Effector CD4-positive, alpha-beta T cell (primary cell): ENCODE measurements at places on chromosomes 12 and 14.

DNA sequence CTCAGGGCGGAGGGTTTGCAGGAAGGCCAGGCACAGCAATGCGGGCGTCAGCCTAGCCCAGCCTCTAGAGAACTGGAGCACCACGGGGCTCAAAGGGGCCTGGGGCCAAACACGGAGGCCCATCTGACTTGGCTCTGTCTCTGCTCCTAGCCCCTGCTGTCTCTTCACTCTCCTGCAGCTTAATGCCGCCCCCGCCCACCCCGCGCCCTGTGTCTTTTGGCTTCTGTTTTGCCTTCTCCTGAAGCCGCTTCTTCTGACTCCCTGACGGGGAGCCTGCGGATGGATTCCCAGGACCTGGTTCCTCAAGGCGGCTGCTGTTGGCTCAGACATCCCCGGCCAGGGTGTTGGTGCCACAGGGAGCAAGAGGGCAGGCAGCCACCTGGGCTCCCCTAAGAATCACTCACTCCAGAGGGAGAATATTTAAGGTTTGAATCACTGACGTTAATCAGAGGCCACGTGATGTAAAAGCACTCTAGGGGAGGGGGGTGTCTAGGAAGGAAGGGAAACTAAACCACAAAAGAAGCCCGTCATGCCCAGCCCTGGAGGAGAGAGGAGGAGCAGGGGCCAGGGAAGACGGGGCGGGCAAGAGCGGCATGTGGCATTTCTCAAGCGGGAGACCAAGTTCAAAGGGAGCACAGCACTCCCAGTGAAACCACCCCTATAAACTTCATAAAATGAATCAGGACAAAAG is 36.9 kb upstream of the PRMT8 start:
- DNase-seq, result no peak

DNA sequence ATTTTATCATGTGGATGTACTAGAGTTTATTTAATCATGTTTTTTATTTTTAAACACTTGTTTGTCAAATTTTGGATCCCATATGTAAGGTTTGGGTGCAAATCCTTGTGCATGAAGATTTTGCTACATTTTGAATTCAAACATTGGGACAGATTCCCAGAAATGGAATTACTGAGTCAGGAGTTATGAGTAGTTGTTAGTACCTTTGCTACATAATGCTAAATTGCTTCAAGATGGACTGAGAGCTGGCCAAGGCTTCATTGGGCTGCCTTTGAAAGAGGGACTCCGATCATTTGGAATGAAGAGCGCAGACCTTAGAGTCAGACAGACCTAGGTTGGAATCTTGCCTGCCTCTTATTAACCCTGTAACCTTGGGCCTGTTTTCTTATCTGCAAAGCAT is 154.9 kb upstream of the PWP1 start:
- no peak for DNase-seq

DNA sequence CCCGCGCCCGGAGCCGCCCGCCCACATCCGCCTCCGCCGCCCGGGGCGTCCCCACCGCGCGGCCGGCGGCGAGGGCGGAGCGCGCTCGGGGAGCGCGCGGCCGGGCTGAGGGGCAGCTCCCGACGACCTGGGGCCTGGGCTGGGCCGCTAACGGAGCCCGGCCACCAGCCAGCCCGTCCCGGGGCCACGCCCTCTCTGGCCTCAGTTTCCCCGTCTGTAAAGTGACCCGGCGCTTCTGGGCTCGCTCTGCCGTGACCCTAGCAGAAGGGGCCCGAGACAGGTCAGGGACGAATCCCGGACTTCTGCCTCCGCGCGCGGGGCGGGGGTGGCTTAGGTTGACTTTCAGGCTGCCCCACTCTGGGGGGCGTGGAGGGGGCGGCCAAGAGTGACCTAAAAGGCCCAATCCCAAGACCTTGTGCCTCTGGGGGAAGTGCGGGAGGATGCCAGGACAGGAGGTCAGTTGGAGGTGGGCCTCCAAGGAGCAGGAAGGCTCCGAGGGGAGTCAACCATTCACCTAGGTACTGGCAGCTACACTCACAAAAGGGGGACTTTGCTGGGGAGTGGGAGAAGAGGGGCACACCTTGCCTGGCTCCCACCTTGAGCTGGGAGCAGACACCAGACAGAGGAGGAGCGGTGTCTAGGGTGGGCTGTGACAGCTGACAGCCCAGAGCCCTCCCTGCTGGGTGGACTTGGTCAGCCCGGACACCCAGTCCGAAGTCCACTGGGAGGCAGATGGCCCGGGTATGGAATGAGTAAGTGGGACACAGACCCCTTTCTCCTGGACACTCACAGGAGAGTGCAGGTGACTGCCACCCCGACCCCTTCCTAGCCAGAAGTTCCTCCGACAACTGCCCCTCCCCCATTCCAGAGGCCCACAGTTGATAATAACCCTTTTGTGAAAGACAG is 486 bp upstream of the AKT1 start:
- DNase-seq, result peak; percentile 47

DNA sequence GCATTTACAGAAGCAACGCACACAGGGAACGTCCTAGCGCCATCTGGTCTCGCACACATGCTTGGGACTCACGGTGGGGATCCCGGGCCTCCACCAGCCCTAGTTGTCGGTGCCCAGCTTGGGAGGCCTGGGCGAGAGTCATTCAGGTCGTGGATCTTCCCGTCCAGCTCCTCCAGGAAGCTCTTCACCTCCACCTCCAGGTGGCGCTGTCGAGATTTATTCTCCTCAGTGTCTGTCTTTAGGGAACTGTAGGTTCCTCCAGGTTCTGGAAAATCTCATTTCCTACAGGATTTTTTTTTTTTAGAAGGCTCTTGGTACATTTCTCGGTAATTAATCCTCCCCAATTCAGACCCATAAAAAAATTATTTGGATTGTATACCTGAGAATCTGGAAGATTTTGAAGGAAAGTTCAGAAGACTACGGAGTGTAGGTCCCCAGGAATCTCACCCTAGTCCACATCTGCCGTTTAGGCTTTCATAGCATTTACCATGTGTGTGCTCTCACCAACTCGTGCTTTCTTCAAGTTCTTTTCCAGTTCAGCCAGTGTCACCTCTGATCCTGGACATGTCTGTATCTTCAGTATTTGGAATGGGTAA is 910.0 kb downstream of the TMEM121 start:
- DNase-seq, result peak; percentile 29

DNA sequence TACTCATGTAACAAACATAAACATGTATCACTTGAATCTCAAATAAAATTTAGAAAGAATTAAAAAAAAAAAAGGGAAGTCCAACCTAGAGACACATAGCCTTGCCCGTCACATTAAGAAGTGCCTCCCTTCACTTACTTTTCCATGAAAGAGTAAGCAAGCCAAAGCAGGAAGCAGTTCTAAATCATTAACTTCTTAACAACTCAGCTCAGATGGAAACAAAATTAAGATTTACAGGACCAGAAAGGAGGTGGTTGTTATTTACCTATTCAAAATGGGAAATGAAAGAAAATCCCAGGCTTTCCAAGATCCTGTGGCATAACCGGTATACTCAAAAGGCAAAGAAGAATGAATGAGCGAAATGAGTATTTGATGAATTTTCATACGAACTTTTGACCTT is 258.6 kb upstream of the DCN start:
- no peak for DNase-seq

DNA sequence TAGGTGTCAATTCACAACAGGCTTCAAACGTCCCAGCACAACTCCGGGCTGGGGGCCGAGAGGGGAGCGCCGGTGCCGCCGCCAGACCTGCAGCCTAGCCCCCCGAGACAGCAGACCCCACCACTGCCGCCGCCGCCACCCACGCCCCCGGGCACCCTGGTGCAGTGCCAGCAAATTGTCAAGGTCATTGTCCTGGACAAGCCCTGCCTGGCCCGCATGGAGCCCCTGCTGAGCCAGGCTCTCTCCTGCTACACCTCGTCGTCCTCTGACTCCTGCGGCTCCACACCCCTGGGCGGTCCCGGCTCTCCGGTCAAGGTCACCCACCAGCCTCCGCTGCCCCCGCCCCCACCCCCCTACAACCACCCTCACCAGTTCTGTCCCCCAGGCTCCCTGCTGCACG is 39.4 kb downstream of the SLC6A12 start:
- no peak for DNase-seq
